ENCODE measurements at places on chromosomes 6 and 20. TPM values are rescaled to one million over a fixed set of nuclear protein-coding genes. Genes with fewer than 3 reads are reported as not detected.

- DNase-seq, result no peak
Measured at GRCh38 chr20:63178446-63178820, 37.5 kb downstream of the YTHDF1 start.

DNA sequence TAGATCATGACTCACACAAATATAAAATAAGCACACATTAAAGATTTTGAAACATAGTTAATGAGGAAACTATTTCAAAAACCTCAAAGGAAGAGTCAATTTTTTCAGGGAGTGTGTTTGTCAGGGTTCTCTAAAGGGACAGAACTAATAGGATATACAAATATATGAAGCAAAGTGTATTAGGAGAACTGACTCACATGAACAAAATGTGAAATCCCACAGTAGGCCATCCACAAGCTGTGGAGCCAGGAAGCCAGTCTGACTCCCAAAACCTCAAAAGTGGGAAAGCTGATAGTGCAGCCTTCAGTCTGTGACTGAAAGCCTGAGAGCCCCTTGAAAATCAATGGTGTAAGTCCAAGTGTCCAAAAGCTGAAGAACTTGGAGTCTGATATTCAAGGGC is 898.0 kb upstream of the EYS start:
- DNase-seq, result no peak

DNA sequence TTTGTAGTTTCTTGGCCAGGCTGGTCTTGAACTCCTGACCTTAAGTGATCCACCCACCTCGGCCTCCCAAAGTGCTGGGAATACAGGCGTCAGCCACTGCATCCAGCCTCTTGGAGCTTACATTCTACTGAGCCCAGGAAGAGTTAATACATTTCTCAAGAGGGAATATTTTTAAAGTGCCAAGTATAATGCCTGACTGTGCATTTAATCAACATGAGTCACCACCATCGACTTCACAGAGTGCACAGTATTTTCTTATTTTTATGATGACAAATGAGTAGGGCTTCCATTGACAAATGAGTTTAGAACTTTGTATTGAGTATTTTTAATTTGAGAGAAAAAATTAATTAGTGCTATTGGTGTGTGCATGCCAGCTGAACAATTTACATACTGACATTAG is 72.2 kb downstream of the SASH1 start:
- no peak for DNase-seq

DNA sequence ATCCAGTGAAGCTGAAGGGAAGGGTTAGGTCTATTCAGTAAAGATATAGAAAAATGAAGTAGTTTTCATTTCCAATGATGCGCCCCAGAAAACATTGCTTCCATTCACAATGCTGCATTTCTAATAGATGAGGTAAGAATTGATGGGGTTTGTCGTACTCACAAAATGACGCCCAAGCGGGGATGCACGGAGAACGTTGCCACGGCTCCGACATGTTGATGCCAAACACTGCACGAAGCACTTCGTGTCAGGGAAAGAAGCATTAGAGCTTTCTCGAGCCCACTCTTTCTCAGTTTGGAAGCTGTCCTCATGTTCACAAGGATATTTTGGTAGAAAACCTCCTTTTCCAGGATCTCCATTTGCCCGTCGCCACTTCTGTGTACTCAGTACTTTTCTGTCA is 21.6 kb upstream of the MAFB start:
- no peak for DNase-seq

DNA sequence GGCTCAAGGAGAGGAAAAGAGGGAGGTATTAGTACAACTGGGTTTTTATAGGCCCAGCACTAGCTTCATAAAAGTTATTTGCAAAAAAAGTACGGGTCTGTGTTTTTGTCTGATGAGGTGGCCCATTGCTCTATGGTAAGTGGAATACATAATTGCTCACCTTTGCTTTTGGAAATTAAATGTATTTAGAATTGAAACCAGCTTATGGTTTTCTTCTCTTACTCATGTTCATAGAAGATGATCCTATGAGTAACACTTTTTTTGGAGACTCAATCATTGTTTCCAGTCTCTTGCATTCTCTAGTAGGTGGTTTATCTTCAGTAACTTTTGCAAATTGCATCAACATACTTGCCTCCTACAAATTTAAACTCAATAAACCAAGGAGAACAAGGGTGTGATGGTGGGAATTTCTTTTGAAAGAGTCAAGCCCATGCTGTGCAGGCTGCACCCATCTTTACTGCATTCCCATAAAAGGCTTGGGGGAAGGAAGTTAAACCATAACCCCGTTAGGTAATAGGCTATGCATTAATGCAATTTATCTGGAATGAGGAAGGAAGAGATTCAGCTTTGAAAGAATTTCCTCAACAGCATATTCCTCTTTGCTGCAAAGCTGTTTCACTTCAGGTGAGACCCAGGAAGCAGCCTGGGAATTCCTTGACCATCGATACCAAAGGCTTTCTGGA is 48.5 kb upstream of the EDN1 start:
- no peak for DNase-seq

GRCh38 chr6:53321701-53322100 is 27.0 kb downstream of the ELOVL5 start:
- no peak for DNase-seq

DNA sequence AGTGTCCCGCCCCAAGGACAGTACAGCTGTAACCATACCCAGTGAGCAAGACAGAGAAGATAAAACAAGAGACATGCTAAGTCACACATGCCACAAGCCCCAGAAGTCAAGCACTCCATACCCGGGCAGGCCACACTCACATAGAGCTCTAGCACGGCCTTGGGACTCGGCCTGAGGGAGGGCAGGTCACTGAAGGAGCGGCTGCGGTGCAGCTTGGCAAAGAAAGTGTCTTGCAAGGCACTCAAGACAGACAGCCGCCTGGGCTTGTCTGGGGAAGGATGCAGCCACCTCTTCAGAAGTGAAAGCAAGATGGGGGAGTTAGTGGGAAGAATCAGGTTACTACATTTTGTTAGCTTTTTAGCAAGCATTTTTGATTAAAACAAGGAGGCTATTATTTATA is 48.7 kb upstream of the ARMH2 start:
- DNase-seq, result peak; percentile 79

DNA sequence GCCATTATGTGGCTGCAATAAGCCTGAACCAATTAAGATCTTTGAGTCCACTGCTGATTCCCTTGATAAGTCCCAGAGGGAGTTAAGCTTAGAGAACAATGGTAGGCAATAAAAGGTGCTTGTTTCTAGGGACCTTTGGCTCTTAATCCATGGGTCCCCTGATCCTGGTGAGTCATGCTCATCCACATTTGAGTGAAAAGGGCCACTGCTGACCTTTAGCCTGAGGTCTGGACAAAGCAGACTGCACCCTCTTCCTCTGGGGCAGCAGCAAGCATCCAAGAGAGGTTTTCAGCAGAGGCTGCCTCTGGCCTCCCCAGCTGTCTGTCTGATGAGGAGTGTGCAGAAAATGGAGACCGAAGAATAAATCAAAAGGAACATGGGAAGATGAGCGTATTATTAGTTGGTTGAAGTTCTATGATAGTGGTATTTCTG is 16.1 kb upstream of the SCGN start:
- no peak for DNase-seq

DNA sequence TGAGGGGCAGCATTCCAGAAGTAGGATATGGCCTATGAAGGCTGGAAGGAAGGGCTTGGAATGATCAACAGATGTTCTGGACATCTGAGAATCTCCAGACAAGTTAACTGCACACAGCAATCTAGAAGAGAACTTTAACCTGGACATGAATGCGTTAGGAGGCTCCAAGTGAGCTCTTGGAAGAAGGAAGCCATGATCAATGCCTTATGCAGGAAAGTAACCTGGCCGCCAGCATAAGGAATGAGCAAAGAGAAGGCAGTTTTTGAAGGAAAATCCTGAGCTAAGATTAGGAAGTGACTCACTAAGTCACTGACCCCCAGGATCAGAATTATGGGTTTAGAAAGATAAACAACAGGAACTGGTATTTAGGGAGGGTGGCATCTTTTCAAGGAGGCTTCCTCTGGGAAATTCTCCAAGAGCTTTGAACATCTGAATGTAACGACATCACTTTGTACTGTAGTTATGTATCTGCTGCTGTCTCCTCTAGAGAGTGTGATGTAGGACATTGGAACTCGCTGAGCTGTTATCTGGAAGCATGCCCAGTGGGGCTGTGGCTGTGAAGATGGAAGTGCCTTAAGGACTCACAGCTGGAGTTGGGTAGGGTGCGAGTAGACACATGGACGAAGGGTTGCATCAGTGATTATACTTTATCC is 236.8 kb downstream of the PACRG start:
- DNase-seq, result no peak

DNA sequence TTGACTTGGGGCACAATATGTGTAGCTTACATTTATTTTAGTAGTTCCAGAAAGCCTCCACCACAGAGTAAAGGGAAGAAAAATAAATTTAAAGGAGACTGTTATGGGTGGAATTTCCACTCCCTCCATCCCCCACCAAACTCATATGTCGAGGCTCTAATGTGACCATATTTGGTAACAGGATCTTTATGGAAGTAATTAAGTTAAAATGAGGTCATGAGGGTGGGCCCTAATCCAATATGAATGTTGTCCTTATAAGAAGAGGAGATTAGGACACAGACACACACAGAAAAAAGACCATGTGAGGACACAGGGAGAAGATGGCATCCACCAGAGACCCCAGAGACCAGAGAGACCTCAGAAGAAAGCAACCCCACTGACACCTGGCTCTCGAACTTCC is 189.7 kb downstream of the EDN1 start:
- no peak for DNase-seq

- no peak for DNase-seq
Measured at GRCh38 chr6:31300797-31301196, 28.9 kb upstream of the HLA-C start.

DNA sequence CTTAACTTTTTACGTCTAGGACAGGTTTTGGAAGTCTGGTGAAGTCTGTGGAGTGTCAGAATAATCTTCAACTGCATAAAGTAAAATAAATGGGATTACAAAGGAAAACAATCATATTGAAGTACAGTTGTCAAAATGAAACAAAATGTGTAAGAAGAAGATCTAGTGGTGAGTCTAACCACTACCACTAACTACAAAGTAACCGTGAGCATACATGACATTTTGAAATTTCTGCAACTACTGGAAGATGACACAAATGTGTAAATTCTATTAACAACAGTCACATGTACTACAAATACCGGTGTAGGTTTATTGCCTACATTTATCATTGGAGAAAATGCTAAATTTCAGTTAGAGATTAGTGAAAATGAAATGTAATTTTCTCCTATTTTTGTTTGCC is 29.7 kb downstream of the VPS52 start:
- DNase-seq, result no peak

DNA sequence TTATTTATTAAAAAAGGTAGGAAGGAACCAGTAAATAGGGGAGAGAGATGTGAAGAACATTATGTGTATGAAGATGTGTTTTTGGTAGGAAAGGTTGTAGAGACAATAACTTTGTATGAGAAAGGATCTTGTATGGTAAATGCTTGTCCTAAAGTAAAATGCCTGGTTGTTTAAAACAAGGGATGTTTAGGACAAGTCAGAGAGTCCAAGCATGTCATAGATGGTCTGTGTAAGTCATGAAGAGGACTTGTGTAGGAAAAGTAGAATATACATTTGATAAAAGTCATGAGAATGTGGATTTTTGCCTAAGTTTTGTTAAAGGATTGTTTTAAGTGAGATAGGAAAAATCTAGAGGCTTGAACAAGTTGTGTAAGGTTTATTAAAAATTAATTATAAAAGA is 325.1 kb downstream of the CDH26 start:
- DNase-seq, result no peak

DNA sequence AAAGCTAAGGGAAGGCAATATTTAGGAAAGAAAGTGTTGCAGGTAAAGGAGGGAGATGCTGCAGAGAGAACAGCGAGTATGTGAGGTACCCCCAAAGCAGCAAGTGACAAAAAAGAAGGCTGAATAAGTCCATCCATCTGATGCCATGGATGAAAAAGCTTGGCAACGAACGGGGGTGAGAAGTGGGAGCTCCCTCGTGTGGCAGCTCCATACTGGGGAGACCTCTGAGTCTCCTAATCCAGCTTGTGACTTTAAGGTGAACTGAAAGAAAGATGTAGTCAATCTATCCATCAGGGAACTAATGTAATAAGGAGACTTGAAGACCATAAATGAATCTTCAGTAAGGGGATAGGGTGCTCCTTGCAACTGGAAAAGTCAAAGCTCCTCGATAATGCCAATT is 156.6 kb downstream of the OTOR start:
- no peak for DNase-seq

GRCh38 chr6:141682391-141682790 is 450.3 kb upstream of the GJE1 start:
- no peak for DNase-seq

Gene DAAM2
- total RNA-seq, result 33.9 TPM

Gene ISM1
- total RNA-seq, result 25.8 TPM

Gene SALL4
- total RNA-seq, result not detected

Gene POPDC3
- total RNA-seq, result not detected

Gene TPD52L1
- total RNA-seq, result 41.4 TPM

Gene EYA2
- total RNA-seq, result 9.1 TPM

Gene GPLD1
- 2.5 TPM for total RNA-seq

Data from posterior vena cava (tissue), 2 donors.